ENCODE measurements at places on chromosomes 3 and 15.

DNA sequence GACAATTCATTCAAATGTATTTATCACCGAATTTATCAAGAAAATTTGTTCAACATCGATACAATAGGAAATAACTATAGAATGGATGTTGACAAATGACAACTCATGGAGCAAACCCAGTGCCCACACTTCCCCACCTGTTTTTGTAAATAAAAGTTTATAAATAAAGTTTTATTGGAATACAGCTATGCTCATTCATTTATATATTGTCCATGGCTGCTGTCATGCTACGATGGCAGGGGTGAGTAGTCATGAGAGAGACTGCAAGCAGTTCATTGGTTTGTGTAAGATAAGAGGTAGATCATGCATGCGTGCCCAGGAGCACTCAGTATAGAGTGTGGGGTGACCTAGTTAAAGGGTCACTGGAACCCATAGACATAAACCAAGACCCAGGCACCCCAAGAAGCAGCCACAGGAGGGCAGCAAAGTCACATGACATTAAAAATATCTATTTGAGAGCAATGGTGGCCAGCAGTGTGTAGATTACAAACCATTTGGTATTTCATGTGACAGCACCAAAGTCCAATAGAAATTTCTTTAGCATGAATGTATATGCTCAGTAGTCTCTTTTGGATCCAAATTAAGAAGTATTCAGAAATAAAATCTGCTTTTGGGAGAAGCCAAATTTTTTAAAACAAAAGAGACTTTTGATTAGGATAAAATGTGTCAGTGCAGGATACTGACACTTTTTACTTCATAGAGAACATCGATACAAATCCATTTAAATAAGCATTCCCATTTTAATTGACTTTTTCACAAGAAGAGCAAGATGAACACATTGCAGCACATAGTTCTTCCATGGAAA lies 794.8 kb downstream of the MCTP2 start:
- peak; percentile 42 for DNase-seq

GRCh38 chr3:78737988-78738387 lies 1029.8 kb downstream of the ROBO1 start:
- peak; percentile 22 for DNase-seq

GRCh38 chr15:76234337-76234889 lies 76.9 kb downstream of the ETFA start:
- DNase-seq: no peak

GRCh38 chr15:87287156-87287555 lies 969.4 kb downstream of the NTRK3 start:
- peak; percentile 98 for DNase-seq

GRCh38 chr3:15638891-15639262 lies 37.3 kb downstream of the BTD start:
- no peak for DNase-seq

- no peak for DNase-seq
Measured at GRCh38 chr3:156353563-156353962, 201.4 kb downstream of the SSR3 start.

DNA sequence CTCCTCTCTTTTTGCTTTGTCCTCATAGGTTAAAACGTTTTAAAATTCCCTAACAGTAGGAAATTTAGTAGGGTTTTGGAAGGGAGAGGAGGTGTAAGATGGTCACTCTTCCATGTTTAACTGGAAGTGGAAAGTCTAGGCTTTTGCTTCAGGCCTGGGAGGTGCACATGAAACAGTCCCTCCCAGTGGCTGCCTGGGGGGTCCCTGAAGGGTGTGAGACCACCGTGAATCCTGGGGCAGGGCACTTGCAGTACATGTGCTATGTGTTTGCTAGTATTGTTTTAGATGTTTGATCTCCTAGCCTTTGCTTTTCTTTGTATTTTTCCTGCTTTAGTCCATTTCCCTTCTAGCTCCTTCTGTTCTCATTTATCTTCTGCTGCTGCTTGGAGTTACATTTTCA lies 178.5 kb downstream of the THSD4 start:
- no peak for DNase-seq

DNA sequence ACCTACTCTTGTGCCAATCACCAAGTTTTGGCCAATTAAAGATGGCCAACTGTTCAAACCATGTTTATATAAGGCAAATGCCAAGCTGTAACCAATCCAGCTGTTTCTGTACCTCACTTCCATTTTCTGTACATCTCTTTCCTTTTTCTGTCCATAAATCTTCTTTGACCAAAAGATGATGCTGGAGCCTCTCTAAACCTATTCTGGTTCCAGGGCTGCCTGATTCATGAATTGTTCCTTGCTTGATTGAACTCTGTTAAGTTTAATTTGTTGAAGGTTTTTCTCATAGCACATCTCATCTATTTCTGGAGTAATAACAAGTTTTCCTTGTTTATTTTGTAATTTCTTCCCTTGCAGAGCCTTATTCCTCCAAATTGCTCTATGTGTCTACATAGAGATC lies 115.3 kb upstream of the SMAD3 start:
- DNase-seq: no peak

DNA sequence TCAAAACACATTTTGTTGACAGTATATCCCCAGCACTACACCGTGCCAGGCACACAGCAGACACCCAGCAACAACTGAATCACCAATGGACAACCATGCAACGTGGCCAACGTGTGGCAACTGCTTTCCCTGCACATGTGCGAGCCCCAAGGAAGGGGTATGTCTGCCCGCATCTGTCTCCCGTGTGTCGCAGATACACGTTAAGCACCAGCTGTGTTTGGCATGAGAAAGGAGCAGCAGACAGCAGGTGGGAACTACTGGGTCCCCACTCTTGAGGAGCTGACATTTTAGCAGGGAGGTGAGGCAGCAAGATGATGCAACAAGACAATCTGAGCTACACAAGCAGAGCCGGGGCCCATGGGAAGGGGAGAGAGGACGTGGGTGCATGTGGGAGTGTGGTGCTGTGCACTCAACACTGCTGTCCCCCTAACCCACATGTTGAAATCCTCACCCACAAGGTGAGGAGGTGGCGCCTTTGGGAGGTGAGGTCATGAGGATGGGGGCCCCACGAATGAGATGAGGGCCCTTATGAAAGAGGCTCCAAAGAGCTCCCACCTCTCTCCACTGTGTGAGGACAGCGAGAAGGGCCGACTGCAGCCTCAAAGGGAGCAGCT lies 56.2 kb downstream of the ROPN1B start:
- no peak for DNase-seq

DNA sequence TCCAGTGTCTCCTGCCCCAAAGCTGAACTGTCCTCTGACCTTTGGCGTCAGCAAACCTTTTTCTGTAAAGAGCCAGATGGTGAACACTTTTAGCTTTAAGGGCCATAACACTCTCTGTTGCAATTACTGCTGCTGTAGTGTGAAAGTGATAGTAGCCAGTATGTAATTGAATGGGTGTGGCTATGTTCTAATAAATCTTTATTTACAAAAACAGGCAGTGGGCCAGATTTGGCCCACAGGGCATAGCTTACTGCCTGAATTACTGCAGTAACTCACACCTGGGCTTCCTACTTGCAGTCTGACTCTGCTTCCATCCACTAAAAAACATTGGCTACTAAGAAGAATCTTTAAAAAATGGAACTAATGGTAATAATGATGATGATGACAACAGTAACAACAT lies 68.0 kb upstream of the SLC6A11 start:
- no peak for DNase-seq

GRCh38 chr3:162507397-162507796 lies 1010.8 kb downstream of the OTOL1 start:
- no peak for DNase-seq

- no peak for DNase-seq
Measured at GRCh38 chr3:14811684-14812083, 7.1 kb upstream of the FGD5 start.

DNA sequence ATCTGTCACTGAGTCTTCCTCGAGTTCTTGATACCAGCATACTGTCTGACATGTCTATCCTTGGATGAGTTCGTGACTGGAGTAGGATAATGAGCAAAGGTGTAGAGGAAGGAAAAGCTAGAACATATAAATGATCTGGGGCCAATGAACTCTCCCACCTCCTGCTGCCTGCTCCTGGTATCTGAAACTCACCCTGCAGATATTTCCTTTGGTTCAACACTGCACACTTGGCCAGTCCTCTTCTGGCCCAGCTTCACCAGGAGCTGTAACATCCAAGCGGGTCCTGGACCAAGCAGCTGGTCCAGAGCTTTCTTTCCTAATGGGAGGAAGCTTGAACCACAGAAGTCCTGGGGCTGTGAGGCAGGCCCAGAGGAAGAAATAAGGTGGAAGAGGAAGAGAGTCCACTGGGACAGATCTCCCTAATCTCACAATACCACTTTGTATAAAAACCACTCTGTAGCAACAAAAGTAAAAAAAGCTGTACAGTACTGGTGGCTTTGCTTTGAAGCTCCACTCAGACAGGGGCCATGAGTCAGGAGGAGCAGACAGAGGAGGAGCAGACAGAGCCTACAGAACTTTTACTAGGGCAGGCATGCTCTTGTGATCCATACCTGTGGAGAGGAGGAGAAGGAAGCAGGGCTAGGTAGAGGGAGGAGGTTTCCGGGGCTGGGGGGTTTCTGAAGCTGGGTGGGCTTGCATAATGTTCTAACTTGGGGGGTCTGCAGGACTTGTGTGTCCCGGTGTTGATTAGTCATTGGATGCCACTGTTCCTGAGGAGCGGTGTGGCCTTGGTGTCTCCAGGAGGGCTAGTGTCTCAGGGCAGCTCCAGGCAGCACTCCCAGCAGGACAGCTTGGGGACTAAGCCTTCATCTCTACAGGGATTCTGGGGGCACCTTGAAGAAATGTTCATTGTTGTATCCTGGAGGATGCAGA lies 166.9 kb downstream of the ABHD5 start:
- no peak for DNase-seq

GRCh38 chr3:12796171-12797123 lies at the start of gene CAND2:
Gene CAND2 (plus strand): TSS chr3:12796680. CDS start chr3:12796721, 41 bp downstream.
- peak; percentile 45 for DNase-seq

DNA sequence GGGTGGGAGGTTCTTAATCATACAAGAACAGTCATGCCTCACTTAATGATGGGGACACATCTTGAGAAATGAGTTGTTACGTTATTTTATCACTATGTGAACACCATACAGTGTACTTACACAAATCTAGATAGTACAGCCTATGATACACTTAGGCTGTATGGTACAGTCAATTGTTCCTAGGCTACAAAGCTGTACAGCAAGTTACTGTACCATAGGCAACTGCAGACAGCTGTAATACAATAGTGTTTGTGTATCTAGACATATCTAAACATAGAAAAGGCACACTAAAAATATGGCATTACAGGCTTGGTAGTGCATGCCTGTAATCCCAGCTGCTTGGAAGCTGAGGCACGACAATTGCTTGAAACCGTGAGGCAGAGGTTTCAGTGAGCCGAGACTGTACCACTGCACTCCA lies 55.7 kb upstream of the PLXND1 start:
- no peak for DNase-seq

DNA sequence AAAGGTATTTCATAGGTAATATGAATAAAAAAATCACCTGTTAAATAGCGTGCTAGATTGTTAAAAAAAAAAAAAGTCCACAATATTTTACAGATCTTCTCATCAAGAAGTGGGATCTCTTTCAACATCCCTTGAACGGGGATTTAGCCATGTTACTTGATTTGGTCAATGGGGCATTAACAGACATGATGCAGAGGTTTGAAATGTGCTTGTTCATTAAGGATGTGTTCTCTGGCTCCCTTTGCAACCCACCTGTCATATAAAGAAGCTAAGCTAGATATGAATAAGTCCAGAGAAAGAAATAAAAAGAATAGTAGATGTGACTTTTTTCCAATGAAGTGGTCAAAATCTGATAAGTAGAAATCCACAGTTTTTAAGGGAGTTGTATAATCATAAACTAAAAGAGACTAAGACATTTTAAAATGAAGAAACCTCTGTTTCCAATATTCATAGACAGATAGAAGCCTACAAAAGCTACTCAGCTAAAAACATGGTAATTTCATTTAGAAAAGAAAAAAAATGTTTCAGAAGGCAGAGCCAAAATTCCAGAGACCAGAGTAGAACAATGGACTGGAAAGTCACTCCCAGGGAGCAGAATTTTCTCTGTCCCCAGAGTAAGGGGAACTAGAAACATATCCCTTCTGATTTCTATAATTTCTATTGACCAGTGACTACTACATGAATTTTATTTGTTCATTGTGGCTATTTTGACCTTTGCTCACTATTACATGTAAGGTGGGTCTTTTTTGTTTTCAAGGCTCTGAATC lies 79.2 kb downstream of the PLSCR2 start:
- DNase-seq: no peak

- DNase-seq: no peak
Measured at GRCh38 chr3:72702390-72702789, 145.9 kb downstream of the SHQ1 start.

GRCh38 chr3:148727231-148727630 lies 29.5 kb downstream of the AGTR1 start:
- peak; percentile 31 for DNase-seq

GRCh38 chr15:75751891-75752290 lies 39.2 kb upstream of the CSPG4 start:
- DNase-seq: no peak

GRCh38 chr15:64596701-64597476 lies 136.5 kb downstream of the ZNF609 start:
- DNase-seq: peak; percentile 70

- peak; percentile 70 for DNase-seq
Measured at GRCh38 chr3:99315896-99316295, 322.5 kb upstream of the COL8A1 start.

GRCh38 chr3:80533553-80533952 lies 765.8 kb upstream of the ROBO1 start:
- DNase-seq: no peak

GRCh38 chr3:82133070-82133606 lies 371.7 kb upstream of the GBE1 start:
- no peak for DNase-seq

DNA sequence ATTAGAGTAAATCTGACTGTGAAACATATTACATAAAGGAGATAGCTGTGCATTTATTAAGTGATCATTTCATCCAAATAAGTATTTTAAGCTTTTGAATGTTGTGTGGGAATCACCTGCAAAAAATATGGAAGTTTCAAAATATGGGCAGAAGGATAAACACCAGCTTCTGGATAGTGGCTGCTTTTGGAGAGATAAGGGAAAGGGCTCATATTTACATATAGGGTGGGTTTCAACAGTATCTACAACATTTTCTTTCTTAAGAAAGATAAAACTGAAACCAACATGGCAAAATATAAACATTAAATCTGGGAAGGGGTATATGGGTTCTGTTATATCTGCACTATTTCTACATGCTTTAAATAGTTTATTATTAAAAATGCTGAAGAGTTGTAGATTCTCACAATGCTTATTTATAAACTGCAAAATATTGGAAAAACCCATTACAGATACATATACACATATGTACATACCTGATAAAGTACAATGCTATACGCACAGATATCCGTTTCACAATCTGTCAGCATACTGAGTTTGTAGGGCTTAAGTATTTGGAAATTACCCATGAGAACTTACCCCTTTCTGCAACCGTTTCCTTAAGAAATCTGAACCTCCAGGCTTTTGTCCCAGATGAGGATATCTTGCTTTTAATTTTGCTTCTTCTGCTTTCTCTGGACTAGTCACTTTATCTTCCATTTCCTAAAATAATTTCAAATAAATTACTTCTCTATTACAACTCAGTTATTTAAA lies 12.1 kb downstream of the ARPP19 start:
- DNase-seq: no peak

DNA sequence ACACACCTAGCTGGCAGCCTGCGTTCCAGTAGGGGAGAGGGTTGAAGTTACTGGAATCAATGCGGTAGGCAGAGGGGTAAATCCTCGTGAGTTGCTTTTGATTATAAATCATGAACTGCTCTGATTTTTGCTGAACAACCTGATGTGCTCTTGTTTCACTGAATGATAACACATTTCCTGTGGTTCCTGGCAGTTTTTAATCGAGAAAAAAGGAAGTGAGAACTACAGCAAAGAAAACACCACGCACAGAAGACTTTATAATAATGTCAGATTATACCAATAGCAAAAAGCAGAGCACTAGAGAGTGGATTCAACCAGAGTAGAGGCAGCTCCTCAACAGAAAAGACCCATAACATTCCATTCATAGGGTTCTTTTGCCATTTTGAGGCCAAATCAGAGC lies 200.8 kb upstream of the STRIT1 start:
- no peak for DNase-seq
